ENCODE measurements at places on chromosomes 7 and 10.

- no peak for DNase-seq
These were observed 35.3 kb upstream of the STARD3NL start for GRCh38 chr7:38142736-38143135.

DNA sequence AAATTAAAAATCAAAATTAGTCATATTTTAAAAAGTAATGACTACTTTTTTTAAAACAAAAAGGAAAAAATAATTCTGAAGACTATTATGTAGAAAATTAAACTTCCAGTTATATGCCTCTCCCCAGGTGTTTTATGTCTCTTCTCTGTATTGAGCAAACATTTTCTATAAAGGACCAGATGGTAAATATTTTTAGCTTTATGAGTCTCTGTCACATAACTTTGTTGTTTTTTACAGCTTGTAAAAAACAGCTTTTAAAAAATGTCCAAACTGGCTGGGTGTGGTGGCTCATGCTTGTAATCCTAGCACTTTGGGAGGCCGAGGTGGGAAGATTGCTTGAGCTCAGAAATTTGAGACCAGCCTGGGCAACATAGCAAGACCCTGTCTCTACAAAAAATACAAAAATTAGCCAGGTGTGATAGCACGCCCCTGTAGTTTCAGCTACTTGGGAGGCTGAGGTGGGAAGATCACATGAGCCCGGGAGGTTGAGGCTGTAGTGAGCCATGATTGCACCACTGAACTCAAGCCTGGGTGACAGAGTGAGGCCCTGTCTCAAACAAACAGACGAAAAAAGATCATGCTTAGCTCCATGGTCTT is 23.5 kb downstream of the GARS1 start:
- no peak for DNase-seq

- no peak for DNase-seq
These were observed 7.4 kb upstream of the CUL2 start for GRCh38 chr10:35097510-35097909.

DNA sequence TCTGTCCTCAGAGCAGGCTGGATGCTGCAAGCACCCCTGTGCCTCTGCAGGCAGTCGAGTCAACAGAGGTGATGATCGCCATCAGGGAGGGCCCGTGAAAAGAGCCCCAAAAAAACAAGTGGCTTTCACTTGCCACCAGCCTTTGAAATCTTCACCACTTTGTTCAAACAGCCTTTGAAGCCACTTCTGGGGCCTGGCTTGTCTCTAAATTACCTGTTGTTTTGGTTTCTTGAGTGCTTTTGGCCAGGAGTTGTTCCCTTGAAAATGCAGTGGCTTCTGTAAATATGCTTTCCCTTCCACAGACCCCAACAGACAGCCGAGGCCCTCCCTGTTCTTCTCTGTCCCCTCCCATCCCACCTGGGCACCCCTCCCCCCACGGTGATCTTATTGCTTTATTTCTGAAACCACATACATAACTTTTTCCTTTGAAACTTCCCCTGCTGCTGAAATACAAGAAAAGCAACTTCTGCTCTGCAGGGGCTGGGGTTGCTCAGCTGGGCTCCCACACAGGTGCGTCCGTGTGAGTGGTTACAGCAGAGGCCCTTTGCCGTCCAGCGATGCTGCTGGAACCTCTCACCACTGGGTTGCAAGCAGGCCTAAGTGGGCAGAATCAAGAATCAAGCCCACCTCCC is 283.8 kb upstream of the SHH start:
- peak; percentile 6 for DNase-seq

DNA sequence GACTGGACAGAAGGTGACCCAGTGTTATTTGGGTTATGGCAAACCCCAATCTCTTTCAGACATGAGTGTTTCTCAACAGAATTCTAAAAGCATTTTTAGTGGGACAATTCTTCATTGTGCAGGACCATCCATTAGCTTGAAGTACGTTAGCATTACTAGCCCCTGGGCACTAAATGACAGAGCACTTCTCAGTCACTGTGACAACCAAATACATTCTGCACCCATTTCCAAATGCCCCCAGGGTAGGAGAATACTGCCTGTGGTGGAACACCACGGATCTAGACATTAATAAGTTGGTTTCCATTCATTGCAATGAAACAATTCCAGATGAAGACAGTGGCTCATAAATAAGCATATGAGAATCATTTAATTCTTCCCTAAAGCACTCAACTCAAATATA is 102.4 kb upstream of the FRMD4A start:
- no peak for DNase-seq

GRCh38 chr7:24923172-24923865 is 56.7 kb downstream of the OSBPL3 start:
- no peak for DNase-seq

- DNase-seq, result no peak
These were observed 421.3 kb upstream of the GALNT17 start for GRCh38 chr7:70710651-70711050.

- DNase-seq, result no peak
These were observed 7.8 kb downstream of the TES start for GRCh38 chr7:116218051-116218645.

GRCh38 chr10:126250045-126250444 is 138.2 kb downstream of the ADAM12 start:
- no peak for DNase-seq

- DNase-seq, result no peak
These were observed 218.1 kb downstream of the CTNNA3 start for GRCh38 chr10:67477868-67478267.

Data from activated CD4-positive, alpha-beta T cell treated with anti-CD3 and anti-CD28 coated beads, Interleukin-2, amount 50 U/mL, for 48 hours (primary cell).